Brain (organoid and tissue), 16 donors: ENCODE measurements at places on chromosomes 16 and 17. TPM values are rescaled to one million over a fixed set of nuclear protein-coding genes. Genes with fewer than 3 reads are reported as not detected.
A peak's percentile ranks its signal among the peaks of the same experiment; 100 is the strongest.

GRCh38 chr16:11020792-11021551 is 76.6 kb downstream of the CLEC16A start:
- peak; percentile 15 for DNase-seq

GRCh38 chr17:49035470-49036269 is 38.5 kb downstream of the IGF2BP1 start:
- peak; percentile 30 for DNase-seq

DNA sequence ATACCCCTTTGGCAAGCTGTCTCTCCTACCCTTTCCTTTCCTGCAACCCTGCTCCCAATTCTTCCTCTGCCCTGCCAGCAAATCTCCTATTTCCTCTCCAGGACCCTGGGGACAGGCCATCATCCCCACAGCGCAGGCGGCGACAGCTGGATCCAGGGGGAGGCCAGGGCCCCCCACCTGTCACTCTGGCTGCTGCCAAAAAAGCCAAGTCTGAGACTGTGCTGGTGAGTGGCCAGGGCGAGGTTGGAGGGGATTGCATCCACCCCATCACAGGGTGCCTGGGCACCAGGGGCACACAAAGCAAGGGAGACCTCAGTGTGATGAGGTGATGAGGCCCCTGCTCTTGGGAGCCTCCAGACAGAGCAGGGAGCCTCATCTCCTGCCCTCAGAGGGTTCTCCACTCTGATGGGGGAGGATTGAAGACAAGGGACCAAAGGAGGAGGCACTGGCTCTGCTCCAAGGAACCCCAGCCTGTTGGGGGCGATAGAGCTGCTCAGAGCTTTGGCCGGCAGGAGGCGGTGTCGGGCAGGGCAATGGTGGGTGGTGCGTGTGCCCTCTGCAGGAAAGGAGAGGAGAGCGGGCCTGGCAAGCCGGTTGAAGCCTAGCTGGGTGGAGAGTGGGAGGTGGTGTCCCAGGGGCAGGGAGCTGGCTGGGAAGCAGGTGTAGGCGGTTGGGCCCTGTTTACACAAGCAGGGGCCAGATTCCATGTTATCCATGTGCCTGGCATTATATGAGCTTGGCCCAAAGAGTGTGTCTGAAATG is 15.6 kb upstream of the PDK2 start:
- DNase-seq = no peak

The XAF1 gene
- polyA plus RNA-seq = 1.8 TPM

The PRSS22 gene
- polyA plus RNA-seq = not detected
